Foreskin keratinocyte (primary cell): ENCODE measurements at places on chromosomes 11 and 22.

DNA sequence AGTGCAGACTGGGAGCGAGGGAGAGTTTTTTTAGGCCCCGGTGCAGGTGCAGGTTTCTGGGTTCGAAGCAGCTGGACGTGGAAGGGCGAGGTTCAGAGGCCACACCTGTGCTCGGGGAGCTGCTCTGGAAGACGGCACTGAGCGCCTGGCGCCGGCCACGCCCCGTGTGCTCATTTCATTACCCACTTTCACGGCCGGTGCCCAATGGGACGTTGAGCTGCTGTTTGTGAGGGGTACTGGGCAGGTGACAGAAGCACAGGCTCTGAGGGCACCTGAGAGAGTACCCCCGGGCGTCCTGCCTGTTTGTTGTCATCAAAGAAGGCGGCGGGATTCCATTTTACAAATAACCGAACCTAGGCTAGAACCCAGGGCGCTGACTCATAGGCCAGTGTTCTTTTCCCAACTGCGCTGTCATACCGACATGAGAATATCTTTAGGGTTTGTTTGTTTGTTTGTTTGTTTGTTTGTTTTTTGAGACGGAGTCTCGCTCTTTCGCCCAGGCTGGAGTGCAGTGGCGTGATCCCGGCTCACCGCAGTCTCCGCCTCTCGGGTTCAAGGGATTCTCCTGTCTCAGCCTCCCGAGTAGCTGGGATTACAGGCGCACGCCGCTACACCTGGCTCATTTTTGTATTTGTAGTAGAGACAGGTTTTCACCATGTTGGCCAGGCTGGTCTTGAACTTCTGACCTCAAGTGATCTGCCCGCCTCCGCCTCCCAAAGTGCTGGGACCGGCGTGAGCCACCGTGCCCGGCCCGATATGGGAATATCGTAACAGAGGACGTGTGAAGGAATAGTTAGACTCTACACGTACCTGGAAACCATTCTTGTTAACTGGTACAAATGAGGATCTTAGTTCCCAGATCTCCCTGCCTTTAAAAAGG is 16.6 kb upstream of the SPTBN2 start:
- DNase-seq, result peak; percentile 14

- peak; percentile 34 for DNase-seq
Observed at GRCh38 chr22:37559901-37560607, at the start of gene CDC42EP1. Gene CDC42EP1, plus strand, starts transcription at chr22:37560480. Its CDS starts 5,870 bp downstream, at chr22:37566350.

- DNase-seq, result peak; percentile 84
Observed at GRCh38 chr11:34640050-34640923, 19.4 kb downstream of the EHF start.

GRCh38 chr11:121106812-121107211 is 5.8 kb downstream of the TECTA start:
- DNase-seq, result no peak

DNA sequence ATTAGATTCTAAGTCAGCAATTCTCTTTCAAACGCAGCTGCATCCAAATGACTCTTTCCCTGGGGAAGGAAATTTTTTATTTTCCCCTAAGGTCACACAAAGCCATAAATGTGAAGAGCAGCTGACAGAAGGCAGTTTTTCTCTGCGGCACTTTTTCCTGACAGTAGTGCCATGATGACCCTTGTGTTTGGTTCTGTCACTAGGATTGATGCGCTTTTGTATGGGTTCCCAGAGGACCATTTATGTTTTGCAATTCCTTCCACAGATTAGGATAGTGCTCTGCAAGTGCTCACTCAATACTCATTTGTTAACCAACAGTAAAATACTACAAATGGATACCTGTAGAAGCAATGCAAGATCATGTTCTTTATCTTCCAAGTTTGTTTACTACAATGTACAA is 359.6 kb upstream of the CTSC start:
- DNase-seq, result no peak

DNA sequence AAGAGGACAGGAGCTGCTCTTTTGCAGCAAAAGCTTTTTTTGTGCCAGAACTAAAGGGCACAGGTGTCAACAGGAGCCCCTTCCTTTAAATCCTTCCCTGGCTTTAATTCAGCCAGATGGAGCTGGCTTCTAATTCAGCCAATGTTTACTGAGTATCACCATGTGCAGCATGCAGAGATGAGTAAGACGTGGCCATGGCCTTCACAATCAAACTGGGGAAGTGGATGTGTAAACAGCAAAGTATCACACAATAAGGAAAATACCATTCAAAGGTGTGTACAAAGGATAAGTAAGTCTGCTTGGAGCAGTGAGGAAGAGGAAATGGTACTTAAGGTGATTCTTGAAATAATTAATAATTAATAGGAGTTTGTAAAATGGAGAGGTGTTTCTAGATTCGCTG is 243.4 kb downstream of the NXPE2 start:
- DNase-seq, result no peak

GRCh38 chr11:114564831-114565230 is 5.2 kb upstream of the NXPE1 start:
- no peak for DNase-seq

- DNase-seq, result no peak
Observed at GRCh38 chr22:22902247-22903001, 14.8 kb downstream of the IGLL5 start.
